Motor neuron (in vitro differentiated cells): ENCODE measurements at places on chromosomes 12 and 14. TPM values are rescaled to one million over a fixed set of nuclear protein-coding genes. Genes with fewer than 3 reads are reported as not detected.

GRCh38 chr12:64608901-64609535, 1.3 kb upstream of the RASSF3 start:
- peak; percentile 2 for ATAC-seq

Gene FOXM1
- 0.76 and 1.1 TPM in 2 replicates for total RNA-seq

GRCh38 chr12:86543716-86544115, 287.5 kb upstream of the MGAT4C start:
- no peak for ATAC-seq

- no peak for ATAC-seq
Observed at GRCh38 chr14:100423317-100424010, 100.3 kb downstream of the SLC25A47 start.

- ATAC-seq: no peak
Observed at GRCh38 chr12:43599066-43599465, 47.1 kb upstream of the ADAMTS20 start.

- ATAC-seq: peak; percentile 7
Observed at GRCh38 chr12:52081263-52081733, 1.8 kb downstream of the SMIM41 start.

DNA sequence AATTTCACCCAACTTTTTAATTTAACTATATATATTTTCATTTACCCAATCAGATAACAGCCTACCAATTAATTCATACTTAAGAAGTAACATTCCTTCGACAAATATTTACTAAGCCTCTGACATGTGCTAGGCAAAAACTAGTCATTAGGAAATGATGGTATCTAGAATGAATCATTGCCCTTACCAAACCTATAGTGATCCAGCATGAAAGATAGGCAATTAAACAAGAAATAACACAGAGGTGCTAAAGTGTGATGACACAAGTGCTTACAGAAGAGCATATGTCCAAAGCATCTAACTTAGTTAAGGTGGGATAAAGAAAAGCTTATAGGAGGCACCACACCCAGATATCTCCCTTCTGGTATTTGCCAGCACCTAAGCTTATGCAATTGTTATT, 166.5 kb upstream of the RASSF8 start:
- ATAC-seq: no peak

DNA sequence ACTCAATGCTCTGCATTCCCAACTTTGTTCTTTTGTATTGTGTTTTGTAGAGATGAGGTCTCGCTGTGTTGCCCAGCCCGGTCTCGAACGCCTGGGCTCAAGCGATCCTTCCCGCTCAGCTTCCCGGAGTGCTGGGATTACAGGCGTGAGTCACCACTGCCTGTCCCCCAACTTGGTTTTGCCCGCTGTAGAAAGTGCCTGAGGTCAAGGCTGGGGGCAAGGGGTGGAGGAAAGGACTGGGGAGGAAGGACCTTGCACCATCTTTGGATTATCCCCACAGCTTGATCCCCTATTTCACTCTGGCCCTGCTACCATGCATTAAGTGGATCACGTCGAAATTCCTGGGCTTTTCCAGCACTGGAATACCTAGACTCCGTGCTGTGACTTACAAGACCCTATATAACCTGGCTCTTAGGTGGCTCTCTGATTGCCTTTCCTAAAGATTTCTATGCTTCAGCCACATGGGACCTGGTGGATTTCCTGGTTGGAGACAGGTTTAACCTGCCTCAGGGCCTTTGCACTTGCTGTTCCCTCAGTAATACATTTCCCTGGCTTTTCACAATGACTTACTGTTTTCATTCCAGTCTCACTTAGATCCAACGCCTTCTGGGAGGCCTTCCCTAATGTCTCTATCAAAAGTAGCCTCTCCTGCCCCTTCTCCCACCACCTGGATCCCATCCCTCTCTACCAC, 608 bp upstream of the PIANP start:
- ATAC-seq: no peak

Gene EAPP
- total RNA-seq: 43.5 and 43.7 TPM in 2 replicates

Gene PROX2
- 0.73 and 0.93 TPM in 2 replicates for total RNA-seq

DNA sequence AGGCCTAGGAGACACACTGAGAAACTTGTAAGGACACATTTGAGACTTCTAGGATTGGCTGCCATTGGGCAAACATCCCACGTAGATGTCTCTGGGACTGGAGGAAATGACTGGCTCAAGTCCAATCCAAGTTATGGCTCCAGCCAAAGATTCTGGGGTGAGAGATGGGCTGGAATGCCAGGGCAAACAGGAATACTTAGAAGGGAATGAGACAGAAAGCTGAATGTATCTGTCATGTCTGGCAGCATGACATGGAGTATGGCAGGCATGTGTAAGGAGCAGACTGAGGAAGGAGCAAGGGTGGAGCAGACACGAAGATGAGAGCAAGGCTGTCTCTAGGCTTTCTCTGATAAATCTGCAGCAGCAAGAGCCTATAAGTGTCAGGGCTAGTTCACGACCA, 209.2 kb downstream of the PHLDA1 start:
- ATAC-seq: no peak

DNA sequence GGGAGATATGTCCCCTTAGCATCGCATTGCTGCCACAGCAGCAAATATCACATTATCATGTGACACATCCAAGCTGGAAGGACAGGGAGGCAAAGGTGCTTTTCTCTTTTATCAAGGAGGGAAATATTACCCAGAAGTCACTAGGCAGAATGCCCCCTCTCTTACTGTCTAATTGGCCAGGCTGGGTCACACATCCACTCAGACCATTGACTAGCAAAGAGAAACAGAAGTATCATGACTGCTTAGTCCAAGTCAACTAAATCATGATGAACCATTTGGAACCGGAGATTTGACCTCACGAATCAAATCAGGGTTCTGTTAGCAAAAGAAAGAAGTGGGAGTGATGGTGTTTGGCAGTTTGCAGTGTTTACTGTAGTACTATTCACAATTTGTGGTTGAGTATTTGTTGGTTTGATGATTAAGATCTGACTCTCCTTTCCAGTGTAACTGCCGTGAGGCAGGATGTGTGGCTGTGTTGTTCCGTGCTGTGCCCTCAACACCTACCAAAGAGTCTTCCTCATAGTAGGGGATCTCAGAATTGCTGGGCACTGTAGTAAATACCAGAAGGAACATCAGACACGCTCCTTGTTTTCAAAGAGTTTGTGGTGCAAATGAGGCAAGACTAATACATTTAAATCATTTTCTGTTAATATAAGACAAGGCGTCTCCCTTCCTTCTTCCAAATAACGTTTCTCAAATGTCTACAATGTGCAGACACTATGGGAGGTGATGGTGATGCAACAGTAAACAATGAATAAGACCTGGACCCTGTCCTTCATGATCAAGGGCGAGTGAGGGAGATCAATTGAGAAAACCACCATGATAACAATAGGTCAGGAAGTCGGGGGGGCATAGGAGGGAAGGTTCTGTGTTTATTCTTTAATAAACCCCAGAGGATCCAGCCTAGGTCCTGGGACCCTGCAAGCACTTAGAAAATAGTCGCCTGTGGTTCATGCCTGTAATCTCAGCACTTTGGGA, 194.4 kb upstream of the CRY1 start:
- ATAC-seq: no peak

Gene OTUB2
- total RNA-seq: 3.6 and 4.6 TPM in 2 replicates

DNA sequence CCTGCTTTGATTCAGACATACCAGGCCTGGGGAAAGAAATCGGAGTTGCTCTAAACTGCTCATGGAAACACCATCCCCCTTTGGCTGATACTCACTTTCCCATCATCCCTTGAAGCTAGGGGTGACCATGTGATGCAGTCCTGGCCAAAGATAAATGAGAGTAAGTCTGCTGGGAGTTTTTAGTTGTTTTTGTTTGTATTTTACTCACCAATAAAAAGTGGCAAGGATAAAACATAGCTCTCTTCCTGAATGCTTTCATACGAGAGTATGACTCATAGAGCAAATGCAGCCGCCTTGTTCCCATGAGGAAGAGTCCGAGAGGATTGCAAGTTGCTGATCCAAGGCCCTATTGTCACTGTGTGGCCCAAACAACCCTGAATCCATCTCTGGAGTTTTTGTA, 126.4 kb upstream of the TMEM132C start:
- ATAC-seq: no peak

Gene SLC6A12
- 6.9 and 8.1 TPM in 2 replicates for total RNA-seq

- no peak for ATAC-seq
Observed at GRCh38 chr12:69015831-69016230, 82.9 kb upstream of the CPM start.

DNA sequence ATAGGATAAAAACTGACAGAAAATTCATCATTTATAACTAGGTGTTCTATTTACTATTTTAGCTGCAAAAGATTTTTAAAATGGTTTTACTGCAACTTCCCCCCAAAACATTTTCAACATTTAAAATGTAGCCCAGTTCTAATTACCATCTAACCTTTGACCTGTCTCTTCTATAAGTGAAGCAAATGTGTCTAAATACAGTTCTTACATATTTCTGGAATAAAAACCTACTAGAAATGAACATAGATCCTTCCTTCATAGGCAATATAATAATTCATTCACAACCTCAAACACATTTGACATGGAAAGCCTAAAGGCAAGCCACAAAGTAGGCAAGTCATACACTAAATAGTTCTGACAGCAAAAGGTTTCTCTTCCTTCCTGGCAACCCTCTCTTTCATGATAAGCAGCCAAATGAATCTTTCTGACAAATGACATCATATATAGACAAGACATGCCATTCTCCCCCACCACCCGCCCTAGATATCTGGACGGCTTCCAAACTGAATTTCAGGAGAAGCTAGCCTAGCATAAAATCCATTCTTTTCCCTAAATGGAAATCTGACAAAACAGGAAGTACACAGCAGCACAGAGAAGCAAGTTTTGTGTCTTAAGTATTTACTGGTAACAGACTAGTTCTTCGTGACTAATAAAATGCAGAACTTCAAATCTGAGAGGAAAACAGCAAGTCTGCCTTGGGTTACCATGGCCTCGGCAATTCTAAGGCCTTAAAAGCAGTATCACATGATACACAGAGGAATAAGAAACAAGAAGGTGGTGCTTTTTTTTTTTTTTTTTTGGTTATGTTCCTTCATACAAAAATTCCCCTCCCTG, 17.2 kb upstream of the ARID4A start:
- ATAC-seq: peak; percentile 92

Gene RTL1
- 12.2 and 13.2 TPM in 2 replicates for total RNA-seq

GRCh38 chr12:12476857-12477531, 85.7 kb downstream of the DUSP16 start:
- no peak for ATAC-seq

GRCh38 chr14:71714225-71714624, 218.0 kb upstream of the RGS6 start:
- no peak for ATAC-seq

Gene GDF3
- total RNA-seq: 44.7 and 49.4 TPM in 2 replicates
